Caudate nucleus (tissue), 63 donors: ENCODE measurements at places on chromosomes 7 and 10.

DNA sequence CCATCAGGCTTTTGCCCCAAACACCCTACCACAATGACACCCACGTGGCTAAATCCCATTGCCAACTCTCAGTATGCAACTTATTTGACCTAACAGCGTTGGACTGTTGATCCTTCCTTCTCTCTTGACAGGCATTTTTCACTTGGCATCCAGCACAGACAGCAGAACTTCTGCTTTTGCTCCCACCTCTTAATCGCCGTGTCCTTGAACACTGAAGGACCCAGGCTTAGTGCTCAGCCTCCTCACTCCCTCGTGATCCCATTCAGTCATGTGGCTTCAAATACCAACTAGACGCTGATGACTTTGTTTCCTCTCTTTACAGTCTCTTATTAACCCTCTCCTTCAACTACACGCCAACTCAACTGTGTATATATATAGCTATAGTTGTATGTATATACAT is 25.0 kb downstream of the ZFAND2A start:
- DNase-seq, result no peak

- DNase-seq, result no peak
Observed at GRCh38 chr7:41046776-41047175, 656.1 kb downstream of the INHBA start.

DNA sequence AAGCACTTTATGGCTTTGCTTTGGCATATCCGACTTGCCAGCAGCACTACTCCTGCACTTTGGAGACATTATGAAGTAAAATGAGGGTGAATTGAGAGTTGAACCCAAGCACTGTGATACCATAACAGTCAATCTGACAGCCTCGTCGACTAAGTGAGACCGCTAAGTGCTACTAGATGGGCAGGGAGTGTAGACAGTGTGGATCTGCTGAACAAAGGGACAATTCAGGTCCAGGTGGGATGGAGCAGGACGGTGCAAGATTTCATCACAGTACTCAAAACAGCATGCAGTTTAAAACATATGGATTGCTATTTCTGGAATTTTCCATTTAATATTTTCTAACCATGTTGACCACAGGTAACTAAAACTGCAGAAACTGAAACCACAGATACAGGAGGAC is 20.8 kb upstream of the PRTFDC1 start:
- DNase-seq, result no peak

- no peak for DNase-seq
Observed at GRCh38 chr7:115135769-115136410, 214.0 kb downstream of the MDFIC start.

- DNase-seq, result peak; percentile 49
Observed at GRCh38 chr10:79248341-79249185, 98.7 kb upstream of the PPIF start.

- no peak for DNase-seq
Observed at GRCh38 chr10:103991393-103992128, 24.6 kb downstream of the SLK start.

DNA sequence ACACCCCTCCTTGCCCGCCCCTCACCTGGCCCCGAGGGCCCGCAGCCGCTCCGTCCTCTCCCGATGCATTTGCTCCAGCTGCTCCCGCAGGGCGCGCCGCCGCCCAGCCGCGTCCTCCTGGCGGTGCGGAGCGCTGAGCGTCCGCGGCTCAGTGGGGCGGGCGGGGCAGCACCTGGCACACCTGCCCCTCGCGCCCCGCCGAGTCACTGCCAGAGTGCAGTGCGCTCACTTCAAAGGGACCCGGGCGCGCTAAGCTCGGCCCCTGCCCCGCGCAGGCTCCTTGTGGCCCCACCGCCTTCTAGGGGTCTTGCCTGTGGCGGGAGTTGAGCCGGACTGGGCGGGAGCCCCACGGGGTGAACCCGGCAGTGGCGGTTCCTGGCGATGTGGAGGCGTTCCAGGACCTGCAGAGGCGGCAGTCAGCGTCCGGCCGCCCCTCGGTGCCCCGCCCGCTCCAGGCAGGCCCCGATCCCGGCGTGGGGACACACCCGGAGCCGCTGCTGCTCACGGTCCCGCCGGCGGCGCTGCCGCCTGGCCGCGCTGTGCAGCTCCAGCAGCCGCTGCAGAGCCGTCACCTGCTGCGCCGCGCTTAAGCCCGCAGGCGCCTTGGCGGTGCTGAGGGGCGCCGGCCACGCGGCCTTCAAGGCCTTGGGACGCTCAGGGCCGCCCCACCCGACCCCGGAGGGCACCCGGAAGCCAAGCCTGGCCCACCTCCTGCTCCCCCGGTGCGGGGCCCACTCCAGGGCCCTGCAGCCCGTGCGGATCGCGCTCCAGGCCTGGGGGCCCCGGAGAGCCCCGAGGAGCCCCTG is 6.7 kb downstream of the ATP6V1F start:
- DNase-seq, result no peak

GRCh38 chr7:42155584-42156290 is 81.3 kb downstream of the GLI3 start:
- DNase-seq, result no peak

- DNase-seq, result no peak
Observed at GRCh38 chr7:91668217-91668616, 212.3 kb downstream of the MTERF1 start.

GRCh38 chr7:44977304-44977958 is 1.4 kb downstream of the MYO1G start:
- DNase-seq, result no peak

- no peak for DNase-seq
Observed at GRCh38 chr7:45215601-45216062, 58.0 kb downstream of the RAMP3 start.
